ENCODE measurements at places on chromosomes 7 and 10.
A peak's percentile ranks its signal among the peaks of the same experiment; 100 is the strongest.

DNA sequence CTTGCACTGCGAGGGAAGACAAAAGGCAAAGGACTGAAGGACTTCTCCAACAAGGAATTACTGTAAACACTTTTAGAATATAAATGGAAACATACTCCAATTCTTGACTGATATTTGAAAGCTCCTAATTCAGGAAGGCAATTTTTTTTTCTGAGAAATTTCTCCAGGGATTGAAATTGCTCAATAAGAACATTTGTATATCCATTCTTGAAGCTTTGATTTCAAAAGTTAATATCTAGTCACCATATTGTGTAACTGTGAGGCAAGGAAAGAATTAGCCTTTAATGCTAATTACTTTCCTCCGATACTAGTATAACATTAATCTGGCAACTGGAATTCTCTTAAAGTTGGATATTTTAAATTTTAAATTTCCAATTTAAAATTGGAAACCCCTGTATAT, 188.4 kb upstream of the COL1A2 start:
- DNase-seq: no peak

DNA sequence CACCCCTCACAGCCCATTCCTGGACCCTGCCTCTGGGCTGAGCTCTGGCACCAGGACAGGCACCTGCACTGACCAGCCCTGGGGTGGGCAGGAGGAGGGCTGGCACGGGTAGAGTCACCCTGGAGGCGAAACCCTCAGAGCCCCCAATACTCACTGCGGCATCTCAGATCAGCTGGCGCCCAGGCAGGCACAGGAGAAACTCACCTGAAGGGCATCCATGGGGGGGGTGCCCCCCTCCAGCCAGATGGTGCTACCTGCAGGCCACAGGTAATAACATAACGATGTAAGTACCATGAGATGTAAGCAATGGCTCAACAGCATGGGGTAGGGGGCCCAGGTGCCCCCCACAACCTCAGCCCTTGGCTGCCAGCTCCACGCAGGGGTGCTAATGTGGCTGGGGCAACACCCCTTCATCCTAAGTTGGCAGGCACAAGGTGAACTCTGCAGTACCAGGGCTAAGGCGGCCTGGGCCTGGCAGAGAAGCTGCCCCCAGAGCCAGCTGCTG, 12.1 kb upstream of the PYROXD2 start:
- DNase-seq: peak; percentile 35

- no peak for DNase-seq
These were observed 25.0 kb upstream of the GTF2I start for GRCh38 chr7:74632505-74632904.

GRCh38 chr10:8248868-8249267, 194.4 kb downstream of the GATA3 start:
- no peak for DNase-seq

- DNase-seq: no peak
These were observed 162.7 kb downstream of the PLCE1 start for GRCh38 chr10:94156453-94156852.

DNA sequence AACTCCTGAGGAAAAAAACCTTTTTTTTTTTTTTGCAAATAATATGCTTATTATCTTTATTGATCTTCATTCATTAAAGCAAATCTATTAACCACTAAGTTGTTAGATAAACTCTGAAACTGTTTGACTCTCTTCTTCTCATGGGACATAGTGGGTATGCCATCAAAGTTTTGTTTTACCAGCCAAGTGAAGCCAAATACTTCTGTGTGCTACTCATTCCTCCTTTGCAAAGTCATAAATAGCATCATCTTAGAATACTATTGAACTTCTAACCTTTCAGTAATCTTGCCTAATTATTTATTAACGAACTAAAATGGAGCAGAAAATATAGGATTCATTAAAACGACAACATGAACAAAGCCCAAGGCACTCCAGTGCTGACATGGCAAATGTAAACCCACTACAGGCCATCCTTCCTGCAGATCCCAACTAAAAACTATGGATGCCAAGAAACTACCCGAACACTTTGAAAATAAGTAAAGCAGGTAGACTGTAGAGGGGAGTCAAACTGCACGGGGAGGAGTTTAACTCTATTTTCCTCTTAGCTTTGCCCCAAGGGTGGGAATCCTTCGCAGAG, 61.2 kb upstream of the ODAD2 start:
- DNase-seq: no peak
